Lung (tissue), 17 donors: ENCODE measurements at places on chromosomes 3 and 15. TPM values are rescaled to one million over a fixed set of nuclear protein-coding genes. Genes with fewer than 3 reads are reported as not detected.
A peak's percentile ranks its signal among the peaks of the same experiment; 100 is the strongest.

DNA sequence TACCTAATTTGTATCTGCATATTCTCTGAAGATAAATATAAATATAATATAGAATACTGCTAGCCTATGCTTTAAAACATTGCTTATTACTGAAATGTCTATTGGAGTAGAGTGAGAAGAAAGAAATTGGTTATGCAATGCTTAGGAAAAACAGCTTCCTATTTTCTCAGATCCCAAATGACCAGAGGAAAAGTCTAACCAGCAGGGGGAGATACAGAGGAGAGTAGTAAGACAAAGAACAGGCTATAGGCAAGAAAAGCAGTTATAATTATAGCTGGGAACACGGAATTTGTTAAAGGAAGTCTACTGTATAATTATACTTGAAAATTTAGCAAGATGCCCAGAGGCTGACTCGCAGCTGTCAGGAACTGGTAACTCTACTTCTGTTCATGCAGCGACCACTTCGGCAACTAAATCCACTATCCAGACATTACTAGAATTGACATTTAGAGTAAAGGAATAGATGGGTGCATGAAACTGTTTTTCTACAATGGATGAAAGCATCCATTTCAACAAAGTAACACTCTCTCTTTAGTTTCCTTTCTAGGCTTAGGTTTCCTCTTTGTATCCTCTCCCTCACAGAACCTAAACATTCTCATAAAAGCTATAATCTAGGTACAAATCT is 97.2 kb downstream of the TBC1D5 start:
- DNase-seq, result no peak

- DNase-seq, result no peak
These were observed 11.0 kb downstream of the MRPL3 start for GRCh38 chr3:131491775-131492174.

DNA sequence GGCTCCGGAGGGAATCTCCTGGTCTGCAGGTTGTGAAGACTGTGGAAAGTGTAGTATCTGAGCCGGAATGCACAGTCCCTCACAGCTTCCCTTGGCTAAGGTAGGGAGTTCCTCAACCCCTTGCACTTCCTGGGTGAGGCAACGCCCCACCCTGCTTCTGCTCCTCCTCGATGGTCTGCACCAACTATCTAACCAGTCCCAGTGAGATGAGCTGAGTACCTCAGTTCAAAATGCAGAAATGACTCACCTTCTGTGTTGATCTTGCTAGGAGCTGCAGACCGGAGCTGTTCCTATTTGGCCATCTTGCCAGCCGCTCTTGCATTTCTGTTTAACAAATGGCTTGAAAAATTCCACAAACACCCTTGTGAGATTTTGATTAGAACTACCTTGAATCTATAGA is 156.1 kb downstream of the STXBP5L start:
- no peak for DNase-seq

- DNase-seq, result no peak
These were observed 607 bp upstream of the PPP1R14D start for GRCh38 chr15:40829115-40829514.

DNA sequence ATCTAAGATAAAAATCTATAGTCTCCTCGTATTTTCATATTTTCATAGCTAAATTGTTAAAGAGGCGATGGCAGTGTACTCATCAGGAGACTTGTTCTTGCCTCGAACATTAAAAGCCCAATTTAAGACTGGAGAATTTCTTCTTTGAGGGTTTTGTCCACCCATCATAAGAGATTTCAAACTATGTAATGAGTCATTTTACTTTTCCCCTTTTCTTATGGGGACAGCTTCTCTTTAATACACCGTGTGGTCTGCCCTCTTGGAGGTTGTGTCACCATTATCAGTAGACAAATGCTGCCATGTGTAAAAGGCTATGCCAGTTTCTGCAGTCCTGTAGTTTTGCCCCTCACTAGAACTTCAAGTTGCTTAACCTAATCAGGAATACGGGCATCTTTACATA is 16.9 kb downstream of the TGFBR2 start:
- no peak for DNase-seq

DNA sequence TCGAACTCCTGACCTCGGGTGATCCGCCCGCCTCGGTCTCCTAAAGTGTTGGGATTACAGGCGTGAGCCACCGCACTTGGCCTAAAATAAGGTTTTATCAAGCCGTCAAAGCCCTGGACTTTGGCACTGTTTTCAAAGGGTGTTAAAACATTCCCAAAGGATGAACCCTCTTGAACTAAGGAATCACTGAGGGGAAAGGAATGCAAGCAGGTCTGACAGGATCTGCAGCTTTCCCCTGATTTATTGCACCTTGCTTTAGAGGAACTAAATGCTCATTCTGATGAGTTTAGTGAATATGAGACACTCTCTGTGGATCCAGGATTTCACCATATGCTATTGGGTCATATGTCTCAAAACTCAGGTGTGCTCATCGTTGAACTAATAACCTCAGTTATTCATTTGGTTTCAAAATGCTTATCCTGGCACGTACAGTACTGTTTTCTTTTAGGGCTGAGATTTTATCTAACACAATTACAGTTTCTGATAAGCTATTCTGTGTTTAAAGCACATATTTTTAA is 63.0 kb upstream of the TSC22D2 start:
- DNase-seq, result peak; percentile 64

DNA sequence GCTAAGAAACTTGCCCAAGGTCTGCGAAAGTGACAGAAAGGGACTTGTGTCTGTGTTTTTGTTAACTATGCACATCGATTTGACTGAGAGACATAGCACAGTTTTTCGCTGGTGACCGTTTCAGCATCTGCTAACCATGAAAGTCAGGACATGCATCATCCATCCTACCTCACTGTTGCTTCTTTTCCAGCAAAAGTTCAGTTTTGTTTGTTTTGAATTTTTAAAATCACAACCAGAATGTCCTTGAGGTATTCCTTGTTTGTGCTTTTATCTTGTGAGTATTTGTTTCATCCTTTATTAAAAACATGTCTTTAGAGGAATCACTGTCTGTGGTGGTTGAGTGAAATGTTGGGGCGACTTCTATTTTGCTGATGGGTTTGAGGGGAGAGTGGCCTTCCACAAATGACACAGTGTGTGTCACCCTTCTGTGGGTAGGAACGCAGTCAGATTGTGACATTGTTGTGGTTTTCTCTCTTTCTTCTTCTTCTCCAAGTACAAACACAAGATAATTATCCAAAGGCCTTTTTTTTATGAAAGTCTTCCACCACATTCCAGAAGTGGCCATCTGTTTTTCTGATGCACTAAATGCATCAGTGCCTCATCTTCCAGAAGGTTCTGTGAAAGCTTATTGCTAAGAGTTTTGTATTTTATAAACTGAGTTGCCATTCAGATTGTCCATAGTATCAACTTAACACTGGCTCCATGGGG is 214.4 kb upstream of the NR2E3 start:
- DNase-seq, result no peak

- DNase-seq, result peak; percentile 56
These were observed 1038.2 kb downstream of the MCTP2 start for GRCh38 chr15:95269242-95270183.

The ACVR2B gene
- total RNA-seq, result 16.0 TPM

The BAHD1 gene
- total RNA-seq, result 11.3 TPM

The VPS13C gene
- 196 TPM for total RNA-seq

The KLHL40 gene
- not detected for total RNA-seq

The HESX1 gene
- total RNA-seq, result 1.9 TPM

The SLC12A1 gene
- not detected for total RNA-seq

The DPPA4 gene
- 1.8 TPM for total RNA-seq

The GOLGA6D gene
- not detected for total RNA-seq

The TIGIT gene
- total RNA-seq, result 0.67 TPM

The DAZL gene
- total RNA-seq, result 0.09 TPM
